ENCODE measurements at places on chromosomes 12 and 14.

DNA sequence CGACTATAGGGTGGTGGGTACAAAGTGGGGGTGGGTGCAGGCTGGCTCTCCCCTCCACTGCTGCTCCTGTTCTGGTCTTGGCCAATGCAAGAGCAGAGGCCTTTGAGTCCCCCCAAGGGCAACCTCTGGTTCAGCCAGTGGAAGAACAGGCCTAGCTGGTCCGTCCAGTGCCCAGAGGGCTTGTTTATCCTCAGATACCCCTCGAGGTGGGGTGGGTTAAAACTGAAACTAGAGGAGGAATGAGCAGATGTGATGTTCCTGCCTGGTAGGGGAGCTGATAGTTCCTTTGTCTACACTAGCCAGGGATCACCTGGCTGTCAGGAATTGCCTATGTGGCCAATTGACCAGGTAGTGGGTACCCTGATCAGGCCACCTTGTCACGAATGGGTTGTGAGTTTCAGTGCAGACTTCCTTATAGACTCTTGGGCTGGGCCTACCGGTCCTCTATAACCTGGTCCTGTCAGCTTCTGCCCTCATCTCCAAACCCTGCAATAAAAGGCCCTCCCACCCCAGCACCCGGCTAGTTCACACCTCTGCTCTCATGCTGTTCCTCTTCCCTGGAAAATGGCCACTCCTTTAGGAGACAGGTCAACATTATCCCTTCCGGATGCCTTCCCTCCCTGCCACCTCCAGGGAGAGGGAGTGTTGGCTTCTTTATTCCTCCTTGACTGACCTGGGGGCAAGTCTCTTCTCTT is 10.7 kb upstream of the HSP90AA1 start:
- DNase-seq = no peak

DNA sequence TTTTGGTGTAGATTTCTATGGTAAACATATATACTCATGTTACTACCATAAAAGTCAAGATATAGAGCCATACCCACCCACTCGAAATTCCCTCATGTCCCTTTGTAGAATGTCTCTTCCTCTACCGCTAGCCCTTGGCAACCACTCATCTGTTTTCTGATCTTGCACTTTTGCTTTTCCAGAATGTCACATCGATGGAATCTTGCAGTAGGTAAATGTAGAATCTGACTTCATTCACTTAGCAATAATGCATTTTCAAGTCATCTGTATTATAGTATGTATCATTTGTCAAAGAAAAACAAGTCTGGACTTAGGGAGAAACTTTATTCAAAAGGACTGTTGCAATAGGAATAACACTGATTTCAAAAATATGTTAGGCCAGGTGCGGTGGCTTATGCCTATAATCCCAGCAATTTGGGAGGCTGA is 19.3 kb upstream of the CLEC2D start:
- DNase-seq = peak; percentile 21

- no peak for DNase-seq
Observed at GRCh38 chr12:53505086-53505485, 2.2 kb downstream of the NPFF start.

GRCh38 chr14:104143521-104144452 is 5.4 kb downstream of the KIF26A start:
- DNase-seq = no peak

DNA sequence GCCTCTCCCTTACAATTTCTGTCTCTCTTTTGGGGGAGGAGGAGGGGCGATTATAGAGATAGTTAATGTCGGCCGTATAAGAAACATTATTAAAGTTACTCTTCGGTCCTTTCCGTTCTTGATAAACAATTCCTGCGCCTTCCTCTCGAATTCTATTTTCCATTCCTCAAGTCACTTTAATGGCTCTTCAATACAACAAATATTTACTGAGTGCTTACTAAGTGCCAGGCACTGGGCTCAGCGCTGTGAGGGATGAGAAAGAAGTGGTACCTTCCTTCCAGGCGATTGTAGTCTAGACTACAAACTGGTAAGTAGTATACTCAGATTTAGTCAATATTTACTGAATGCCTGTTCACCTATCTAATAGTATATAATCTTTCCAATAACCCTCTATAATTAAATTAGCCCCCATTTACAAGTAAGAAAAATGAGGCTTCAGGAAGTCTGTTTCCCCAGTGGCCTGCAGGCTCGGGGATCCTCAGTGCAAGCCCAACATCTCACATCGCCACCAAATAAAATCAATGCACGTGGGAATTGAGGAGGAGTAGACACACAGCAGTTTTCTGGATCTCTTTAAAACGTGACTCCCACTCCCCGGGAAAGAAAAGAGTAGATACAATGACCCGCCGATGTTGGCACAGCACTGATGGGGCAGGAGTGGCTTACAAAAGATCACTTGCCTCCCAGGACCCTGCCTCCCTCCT is 589 bp upstream of the ZNF219 start:
- DNase-seq = no peak

GRCh38 chr12:96769400-96769799 is 137.7 kb upstream of the NEDD1 start:
- DNase-seq = no peak

- no peak for DNase-seq
Observed at GRCh38 chr14:103124501-103125001, 1.3 kb downstream of the TNFAIP2 start.

DNA sequence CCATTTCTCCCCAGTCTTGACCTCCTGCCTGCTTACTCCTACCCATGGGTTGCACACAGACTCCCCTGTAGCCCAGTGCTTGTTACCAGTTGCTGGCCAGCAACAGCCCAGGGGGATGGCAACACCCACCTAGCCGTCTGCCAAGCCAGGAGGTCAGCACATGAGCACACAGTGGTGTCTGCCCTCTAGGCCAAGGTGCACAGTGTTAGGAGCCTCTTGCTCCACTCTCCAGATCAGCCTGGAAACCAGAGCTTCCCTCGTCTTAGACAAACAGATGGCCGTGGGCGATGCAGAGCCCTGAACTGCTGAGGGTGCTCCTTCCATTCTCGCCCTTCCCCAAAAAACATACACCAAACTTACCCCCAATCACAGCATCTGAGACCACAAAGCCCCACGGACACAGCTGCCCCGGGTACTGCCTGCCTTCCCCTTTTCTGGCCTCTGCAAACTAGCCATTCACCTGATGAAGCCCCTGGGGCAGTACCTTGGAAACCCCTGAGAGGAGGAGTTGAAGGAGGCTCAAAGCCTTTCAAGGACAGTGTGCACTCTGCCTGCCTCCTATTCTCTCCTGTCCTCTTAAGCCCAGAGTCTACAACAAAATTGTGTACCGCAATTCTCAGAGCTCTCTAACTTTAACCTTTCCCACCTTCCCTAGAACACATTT is 1.0 kb upstream of the GPD1 start:
- DNase-seq = peak; percentile 36

DNA sequence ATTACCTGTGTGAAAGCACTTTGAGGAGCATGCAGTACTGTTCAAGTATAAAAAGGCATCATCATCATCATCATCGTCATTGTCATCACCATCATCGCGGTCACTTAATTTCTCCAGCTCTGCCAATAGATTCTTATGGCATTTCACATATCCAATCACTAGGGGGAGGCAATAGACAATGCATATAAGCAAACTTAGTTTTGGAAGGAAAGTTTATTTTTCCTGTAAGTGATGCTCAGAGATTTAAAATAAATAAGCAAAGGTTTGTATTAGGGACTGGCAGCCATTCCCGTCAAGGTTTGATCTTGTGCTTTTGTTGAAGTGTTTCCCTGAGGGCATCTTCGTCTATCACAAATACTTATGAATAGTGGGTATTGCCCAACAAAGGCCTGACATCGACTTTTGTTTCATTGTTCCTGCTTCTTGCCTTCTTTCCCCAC is 127.4 kb downstream of the KTN1 start:
- DNase-seq = peak; percentile 17

- DNase-seq = no peak
Observed at GRCh38 chr12:95633732-95634465, 82.6 kb upstream of the USP44 start.

Data from GM12865 (cell line).